ENCODE measurements at places on chromosomes 3 and 15.
A peak's percentile ranks its signal among the peaks of the same experiment; 100 is the strongest.

DNA sequence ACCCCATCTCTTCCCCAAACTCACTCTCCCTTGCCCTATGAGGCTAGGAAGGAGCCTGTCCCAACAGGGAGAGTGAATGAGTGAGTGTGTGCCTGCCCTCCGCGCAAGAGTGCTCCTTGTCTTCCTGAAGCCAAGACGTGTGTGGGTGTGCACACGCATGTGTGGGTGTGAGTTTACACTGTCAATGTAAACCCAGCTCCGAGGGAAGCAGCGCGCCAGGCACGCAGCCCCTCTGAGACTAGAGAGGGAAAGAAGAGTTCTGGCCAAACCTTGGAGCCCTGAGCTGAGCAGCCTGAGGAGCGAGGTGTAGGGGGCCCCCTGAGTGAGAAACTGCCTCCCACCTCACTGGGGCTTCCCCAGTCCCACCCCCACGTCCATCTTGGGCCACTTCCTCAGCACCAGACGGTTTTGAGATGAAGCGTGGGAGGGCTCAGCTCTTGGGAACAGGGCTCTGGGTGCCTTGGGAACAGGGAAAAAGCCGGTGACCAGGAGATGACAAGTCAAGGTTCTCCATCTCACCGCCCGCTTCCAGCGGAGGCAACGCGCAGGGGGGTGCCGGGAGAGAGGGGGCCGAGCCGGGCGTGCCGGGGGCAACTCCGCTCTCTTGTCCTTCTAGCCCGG, 5.1 kb downstream of the MECOM start:
- DNase-seq, result no peak

DNA sequence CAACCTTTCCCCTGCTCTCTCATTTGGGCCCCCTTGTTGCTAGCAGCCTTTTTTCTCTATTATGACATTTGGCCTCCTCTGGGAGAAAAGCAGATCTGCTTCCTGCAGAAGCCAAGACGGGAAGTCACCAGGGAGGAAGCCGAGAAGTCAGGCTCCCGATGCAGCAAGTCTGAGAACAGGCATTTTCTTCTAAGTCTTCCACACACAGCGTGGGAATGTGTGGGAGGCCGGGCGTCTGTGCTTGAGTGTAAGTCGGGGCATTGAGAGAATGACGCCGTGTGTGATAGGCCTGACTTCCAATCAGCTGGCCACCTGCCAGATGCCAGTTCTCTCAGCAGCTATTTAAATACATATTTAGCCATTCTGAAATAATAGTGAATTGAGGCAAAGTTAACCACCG, 75.8 kb upstream of the FAM98B start:
- peak; percentile 69 for DNase-seq

- DNase-seq, result no peak
These were observed 79.8 kb downstream of the NR1I2 start for GRCh38 chr3:119861681-119862080.

GRCh38 chr3:69385723-69386555, at the start of gene FRMD4B:
TSS of gene FRMD4B (minus strand) at chr3:69386088. CDS start at chr3:69385989, 99 bp downstream.
- peak; percentile 40 for DNase-seq

DNA sequence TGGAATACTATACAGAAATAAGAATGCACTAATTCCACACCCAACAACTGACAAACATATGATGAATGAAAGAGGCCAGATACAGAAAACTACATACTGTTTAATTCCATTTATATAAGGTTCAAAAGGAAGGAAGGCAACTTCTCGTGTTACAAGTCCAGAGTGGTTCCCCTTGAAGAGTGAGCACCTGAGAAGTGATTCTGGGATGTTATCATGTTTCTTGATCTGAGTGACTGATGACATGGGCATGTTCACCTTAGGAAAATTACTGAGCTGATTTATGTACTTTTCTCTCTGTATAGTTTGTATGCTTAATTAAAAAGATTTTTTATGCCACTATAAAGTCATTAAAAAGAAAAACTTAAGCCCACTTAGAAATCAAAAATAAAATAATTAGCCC, 13.6 kb downstream of the CCDC12 start:
- DNase-seq, result no peak

DNA sequence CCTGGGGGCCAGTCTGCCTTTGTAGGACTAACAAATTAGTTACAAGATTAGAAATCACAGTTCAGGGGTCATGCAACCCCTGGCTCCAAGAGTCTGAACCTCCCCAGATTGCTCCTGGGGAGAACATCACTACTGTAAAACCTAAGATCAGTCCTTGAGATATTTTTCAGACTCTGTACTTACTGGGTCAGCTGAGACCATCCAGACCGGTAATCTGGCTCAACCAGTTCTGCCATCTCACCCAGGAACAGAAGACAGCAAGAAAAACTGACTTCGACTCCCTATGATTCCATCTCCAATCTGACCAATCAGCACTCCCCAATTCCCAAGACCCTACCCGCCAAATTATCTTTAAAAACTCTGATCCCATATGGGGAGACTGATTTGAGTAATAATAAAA, 47.5 kb downstream of the NMD3 start:
- DNase-seq, result no peak

- no peak for DNase-seq
These were observed 41.8 kb downstream of the KCNH8 start for GRCh38 chr3:19190126-19190525.

- DNase-seq, result no peak
These were observed 146.9 kb downstream of the DNAJB8 start for GRCh38 chr3:128319741-128320141.

DNA sequence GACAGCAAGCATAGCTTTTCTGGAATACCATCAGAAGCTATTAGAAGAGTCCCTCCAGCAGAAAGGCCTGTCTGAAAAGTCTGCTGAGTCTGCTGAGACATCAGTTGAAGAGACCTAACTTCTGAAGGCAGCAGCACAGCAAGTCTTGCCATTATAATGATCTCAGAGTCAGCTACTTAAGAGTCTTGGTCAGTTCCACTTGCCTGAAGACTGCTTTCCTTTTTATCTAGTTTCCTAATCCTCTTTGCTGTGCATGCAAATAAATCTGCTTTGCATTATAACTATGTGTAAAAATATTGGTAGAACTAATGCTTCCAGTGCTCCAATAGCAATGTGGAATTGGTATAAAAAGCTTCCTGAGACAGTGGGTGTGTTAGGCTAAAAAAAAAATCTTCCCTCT, 34.9 kb upstream of the CPOX start:
- no peak for DNase-seq

- no peak for DNase-seq
These were observed 272.2 kb downstream of the ADAMTSL3 start for GRCh38 chr15:83926116-83926515.

GRCh38 chr3:77052733-77053670, 13.1 kb downstream of the ROBO2 start:
- no peak for DNase-seq

GRCh38 chr3:150362515-150363302, 45.4 kb upstream of the TSC22D2 start:
- no peak for DNase-seq

- peak; percentile 16 for DNase-seq
These were observed 96.0 kb downstream of the VPS8 start for GRCh38 chr3:184907681-184908649.

GRCh38 chr3:23926736-23927135, 9.8 kb downstream of the RPL15 start:
- DNase-seq, result no peak

DNA sequence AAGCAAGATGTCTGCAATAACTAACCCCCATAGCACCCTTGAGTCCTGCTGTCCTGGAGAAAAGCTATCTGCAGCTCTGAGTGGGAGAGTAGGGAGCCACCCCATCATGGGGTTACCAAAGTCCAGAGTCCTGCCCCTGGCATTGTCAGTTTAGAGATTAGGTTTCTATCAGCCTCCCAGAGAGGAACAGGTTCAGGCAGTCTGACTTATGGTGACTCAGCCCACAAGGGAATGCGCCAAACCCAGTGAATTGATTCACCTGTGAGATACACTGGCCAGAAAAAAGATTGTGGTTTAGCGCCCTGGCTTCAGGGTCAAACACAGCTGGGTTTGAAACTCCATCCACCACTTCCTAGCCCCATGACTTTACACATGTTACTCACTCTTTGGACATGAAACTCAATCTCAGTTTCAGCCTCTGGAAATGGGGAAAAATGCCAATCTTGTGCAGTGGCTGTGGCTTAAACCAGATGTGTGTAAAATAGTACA, 263.6 kb upstream of the HES1 start:
- no peak for DNase-seq

DNA sequence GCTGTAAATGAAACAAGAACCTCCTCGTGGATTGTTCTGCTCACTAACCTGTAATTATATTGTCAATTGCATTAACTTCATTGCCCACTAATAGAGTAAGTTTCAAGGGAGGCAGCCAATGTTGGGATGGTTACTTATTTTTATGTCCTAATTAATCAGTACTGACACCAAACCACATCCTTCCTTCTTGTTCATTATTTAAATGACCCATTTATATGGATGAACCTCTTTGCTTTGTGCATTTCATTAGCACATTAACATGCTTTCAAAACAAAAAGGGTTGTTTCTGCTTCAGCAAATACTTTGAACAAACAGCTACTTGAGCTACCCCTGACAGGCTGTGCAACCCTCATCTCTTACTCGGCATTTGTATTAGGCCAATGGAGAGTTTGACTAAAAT, 374.2 kb downstream of the MECOM start:
- DNase-seq, result no peak

DNA sequence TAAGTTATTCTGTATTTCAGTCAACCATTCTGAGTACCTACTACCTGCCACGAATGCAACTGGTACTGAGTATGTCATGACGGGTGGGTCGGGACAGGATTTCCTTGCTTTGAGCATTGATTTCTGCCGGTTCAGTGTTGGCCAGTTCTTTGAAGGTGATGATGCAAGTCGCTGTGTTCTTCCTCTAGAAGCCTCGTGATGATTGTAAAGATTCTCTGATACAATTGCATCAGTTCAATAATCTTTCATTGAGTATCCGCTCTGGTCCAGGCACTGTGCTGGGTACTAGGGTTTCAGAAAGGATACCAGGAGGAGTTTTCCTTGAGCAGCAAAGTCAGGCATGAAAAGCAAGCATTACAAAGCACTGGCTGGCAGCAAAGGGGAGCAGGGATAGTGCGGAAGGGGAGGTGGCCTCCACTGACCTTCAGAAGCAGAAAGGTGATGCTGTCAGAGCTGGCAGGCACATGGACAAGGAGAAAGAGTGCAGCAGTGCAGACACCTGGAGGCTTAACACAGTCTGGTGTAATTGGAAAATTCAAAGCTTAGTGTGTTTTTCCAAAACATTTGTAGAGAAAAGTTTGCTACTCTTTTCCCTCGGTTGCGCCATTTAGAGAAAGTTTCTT, 100.1 kb downstream of the RPL39L start:
- DNase-seq, result no peak

DNA sequence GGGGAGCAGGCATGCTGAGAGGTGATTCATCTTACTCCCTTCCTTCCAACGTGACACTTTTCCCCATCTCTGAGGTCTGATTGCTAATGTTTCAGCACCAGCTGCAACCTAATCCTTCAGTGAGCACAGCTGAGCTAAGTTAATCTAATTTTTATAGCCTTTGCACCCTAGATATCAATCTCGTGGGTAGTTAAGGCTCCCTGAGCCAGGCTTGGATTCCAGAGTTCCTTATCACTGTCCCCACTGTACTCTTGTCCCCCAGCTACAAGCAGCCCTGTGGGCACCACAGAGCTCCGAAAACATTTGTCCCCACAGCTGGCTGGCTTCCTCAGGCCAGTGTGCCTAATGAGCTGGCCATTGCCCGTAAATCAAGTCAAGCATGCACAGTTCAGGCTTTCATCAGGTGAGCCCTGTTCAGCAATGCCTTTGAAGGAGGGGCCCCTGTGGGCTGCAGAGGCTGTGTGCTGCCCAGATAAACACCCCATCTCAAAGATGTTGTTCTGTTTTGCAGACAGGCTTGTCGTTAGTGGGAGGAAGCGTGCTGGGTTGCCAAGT, 376.9 kb upstream of the RASGRP1 start:
- no peak for DNase-seq

DNA sequence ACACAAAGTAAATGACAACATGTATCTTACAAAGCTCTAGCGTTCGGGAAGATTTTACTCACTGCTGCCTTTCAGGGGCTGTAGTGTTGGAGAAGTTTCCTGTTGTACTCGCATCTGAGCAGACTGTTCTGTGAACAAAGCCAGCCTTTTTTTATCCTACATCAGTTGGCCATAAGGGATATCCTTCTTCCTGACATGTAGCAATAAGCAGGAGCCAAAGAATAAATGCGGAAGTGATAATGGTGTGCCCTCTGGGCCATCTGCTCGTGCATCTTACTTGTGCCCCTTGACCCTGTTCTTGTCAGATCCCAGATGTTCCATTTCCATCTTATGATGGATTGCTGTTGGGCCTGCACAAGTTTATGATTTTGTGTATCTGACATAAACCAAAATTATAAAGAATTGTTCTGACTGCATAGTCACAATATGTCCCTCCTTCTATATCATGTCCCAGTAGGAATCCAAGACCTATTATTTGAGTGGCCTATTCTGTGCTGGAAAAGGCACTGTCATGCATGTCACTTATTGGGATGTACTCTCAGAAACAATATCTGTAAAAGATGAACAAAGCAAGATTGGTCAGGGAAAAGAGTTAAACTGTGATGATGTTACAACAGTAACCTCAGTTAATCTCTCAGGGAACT, 631.3 kb downstream of the NSUN3 start:
- DNase-seq, result no peak

DNA sequence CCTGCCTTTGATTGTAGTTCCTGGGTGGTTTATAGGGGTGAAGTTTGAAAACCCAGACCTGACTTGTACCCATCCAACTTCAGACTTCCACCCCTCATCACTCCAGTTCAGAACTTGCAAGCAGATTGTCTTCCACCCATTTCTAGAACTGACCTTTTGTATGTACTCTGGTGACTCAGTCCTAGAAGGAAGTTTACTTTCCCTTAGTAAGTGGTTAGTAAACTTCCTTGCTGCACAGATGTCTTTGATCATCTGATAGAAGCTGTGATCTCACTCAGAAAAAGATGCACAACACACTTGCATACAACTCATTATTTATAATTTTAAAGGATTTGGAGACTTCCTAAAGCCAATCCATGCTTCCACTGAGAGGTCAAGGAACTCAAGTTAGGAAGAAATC, 368.0 kb downstream of the MFSD1 start:
- DNase-seq, result no peak

DNA sequence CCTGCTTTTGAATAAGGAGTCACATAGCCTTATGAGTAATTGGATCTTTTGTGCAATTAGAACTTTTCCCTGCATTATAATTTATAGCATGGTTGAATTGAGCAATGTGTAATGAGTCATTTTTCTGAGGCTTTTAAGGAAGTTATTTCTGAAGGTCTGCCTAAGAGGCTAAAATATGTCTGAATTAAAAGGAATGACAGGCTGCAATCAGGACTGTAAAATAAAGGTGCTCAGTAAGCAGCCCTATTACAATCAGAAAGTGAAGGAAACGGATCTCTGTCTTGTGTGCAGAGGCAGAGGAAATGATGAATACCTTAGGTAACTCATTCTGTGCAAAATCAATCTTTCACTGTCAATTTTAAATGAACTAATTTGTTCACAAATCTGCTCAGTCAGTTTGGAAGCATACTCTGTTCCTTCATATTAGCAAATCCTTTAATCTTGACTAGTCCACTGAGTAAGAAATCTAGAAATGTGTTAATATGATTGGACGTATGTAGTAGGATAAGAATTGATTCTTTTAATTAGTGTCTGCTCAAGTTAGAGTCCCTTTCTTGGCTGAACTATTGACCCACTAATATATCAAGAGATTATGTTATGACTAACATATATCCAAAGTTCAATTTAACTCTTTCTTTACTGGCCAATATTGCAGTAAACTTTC, 290.1 kb downstream of the ZIC1 start:
- DNase-seq, result no peak

GRCh38 chr15:87224404-87224803, 1032.1 kb downstream of the NTRK3 start:
- DNase-seq, result no peak

- peak; percentile 28 for DNase-seq
These were observed 736 bp downstream of the ARHGEF26 start for GRCh38 chr3:154121701-154122551.

Data from ovary (tissue), 10 donors.